Activated naive CD4-positive, alpha-beta T cell treated with Interleukin-2 at 50 U/mL for 16 hours (primary cell): ENCODE measurements at places on chromosomes 4 and X.

- no peak for DNase-seq
Measured at GRCh38 chr4:17920681-17921080, 100.9 kb downstream of the LCORL start.

DNA sequence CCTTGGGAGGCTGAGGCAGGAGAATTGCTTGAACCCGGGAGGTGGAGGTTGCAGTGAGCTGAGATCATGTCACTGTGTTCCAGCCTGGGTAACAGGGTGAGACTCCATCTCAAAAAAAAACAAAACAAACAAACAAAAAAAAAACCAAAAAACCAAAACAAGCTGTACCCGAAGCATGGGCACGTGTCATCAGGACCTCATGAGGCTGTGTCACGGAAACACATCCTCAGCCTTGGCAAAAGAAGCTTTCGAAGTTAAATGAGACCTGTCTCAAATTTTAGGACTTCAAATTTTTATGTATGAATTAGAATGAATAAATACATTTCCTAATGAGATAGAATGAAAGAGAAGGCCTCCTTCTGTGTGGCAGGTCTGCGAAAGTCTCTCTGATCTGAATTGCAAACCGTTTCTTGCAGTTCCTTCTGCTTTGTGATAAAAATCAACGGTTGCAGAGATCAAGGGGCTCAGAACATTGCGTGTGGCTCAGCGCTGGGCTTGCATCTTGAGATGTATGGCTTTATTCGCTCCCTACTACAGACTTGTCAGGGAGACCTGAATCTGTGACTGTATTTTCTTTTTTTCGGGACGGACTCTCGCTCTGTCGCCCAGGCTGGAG lies 19.5 kb upstream of the CRLF2 start:
- no peak for DNase-seq

- DNase-seq: no peak
Measured at GRCh38 chr4:26325191-26325590, 4.4 kb downstream of the RBPJ start.

- no peak for DNase-seq
Measured at GRCh38 chrX:39731735-39732134, 366.0 kb downstream of the BCOR start.

DNA sequence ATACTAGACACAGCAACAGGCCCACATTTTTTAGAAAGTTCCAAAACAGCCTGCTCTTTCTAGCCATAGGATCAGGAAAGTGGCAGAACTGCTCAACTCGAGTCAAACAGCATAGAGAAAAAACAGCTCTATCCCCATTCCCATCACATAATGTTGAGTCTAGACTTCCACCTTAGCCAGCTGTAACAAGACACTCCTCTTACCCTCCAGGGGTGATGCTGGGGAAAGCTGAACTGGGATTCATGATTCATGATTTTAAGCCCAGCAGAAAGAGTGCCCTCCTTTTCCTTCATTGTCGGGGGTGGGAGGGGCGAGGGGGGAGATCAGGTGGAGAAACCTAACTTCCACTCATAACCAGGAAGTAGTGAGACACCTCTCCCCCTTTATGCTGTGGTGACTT lies 86.1 kb downstream of the CENPC start:
- DNase-seq: no peak

GRCh38 chr4:127685292-127685691 lies 44.9 kb upstream of the SLC25A31 start:
- DNase-seq: no peak

- DNase-seq: no peak
Measured at GRCh38 chr4:184261246-184261645, 43.6 kb upstream of the ENPP6 start.

DNA sequence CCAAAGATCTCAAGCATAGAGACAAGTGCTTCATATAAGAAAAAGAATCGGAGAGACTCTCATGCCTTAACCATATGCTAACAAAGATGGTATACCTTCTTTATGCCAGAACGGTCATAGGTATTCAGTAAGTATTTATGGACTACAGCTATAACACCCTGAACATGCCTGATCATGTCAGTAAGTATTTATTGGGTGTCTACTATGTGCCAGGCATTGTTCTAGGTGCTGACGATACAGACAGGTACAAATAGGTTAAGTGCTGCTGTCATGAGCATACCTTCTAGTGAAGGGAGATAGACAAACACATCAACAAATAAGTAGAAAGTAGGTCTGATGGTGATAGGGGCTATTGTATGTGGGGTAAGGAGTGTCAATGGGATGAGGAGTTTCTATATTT lies 9.5 kb upstream of the MID1 start:
- DNase-seq: no peak

DNA sequence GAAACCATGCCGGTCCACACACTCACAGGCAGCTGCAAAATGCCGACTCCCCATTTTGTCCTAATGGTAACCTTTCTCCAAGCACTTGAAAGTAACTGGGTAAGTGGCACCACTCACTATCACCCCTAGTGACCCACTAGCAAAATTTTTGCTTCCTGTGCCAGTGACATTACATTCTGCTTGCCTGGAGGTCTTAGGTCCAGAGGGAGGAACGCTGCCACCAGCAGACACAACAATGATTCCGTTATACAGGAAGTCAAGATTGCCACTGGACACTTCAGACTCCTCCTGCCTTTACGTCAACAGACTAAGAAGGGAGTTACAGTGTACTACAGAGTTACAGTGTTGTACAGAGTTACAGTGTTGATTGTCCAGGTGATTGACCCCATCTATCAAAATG lies 11.8 kb upstream of the TMEM192 start:
- DNase-seq: no peak

DNA sequence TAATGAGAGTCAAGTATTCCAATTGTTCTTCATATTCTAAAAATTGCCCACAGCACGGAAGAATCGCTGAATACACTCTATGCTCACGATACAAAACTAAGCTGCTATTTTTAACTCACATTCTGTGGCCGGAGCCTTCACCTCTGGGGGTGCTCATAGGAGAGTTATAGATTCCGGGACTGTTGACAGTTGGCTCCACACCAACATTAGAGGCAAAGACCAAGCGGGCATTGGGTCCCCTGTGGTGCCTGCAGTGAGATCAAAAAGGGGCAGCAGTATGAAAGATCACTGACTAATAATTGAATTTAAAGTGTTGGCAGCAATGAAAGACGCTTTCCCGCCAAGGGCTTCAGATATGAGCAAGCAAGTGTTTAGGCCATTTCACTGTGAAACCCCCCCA lies 146.0 kb downstream of the TMEM144 start:
- DNase-seq: no peak
